ENCODE measurements at places on chromosomes 16 and 17.

DNA sequence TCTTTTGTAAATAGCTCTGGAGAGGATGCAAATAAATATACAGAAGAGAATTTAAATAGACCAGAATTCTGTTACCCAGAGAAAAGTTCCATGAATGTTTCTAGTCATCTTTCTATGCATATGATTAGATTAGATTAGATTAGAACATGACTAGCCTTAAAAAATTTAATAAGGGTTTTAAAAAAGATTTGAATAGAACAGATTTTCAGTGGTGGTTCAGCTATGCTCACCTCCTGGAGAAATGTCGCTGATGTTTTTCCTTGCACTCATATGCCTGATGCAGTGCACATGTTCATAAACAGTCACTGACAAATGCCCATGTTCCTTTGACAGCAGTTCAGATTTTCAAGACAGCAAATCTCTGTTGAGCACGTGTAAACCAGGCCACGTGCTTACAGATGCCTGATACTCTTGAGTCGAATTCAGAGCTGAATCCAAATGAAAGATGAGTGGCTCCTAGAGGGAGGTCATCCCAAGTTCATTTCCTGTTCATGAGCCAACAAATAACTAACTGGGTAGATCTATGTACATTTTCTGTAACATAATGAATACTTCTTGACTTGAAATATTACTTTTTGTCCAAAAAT lies 19.9 kb upstream of the RAB11FIP4 start:
- no peak for DNase-seq

DNA sequence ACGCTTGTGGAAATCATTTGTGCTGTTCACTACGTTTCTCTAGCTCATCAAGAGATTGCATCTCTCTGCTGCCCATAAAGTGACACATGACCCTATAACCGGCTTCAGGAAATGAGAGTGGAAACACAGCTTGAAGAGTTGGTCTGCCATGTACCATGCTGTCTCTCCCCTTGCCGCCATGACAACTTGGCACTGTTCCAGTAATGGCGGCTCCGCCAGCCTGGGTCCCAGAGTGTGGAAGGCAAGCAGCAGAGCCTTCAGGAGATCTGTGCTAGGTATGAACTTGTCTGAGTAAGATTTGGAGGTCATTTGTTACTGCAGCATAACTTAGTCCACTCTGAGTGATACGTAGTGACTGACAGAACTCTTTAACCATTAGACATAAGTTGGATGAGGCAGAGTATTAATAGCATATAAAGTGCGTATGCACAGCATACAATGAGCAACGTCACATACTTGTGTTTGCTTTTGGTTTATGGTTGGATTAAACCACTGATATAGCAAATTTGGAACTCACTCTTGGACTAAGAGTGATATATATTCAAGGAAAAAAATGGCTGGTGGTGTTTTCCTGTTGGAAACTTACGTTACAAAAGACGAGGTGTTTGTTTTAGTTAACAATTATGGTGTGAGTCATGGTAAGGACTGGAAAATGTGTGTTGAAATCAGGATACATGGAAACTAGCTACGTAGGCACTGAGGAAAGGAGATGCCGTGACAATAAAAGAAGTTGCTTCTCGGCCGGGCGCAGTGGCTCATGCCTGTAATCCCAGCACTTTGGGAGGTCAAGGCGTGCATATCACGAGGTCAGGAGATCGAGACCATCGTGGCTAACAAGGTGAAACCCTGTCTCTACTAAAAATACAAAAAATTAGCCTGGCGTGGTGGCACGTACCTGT lies 24.4 kb upstream of the PMP22 start:
- DNase-seq: no peak

DNA sequence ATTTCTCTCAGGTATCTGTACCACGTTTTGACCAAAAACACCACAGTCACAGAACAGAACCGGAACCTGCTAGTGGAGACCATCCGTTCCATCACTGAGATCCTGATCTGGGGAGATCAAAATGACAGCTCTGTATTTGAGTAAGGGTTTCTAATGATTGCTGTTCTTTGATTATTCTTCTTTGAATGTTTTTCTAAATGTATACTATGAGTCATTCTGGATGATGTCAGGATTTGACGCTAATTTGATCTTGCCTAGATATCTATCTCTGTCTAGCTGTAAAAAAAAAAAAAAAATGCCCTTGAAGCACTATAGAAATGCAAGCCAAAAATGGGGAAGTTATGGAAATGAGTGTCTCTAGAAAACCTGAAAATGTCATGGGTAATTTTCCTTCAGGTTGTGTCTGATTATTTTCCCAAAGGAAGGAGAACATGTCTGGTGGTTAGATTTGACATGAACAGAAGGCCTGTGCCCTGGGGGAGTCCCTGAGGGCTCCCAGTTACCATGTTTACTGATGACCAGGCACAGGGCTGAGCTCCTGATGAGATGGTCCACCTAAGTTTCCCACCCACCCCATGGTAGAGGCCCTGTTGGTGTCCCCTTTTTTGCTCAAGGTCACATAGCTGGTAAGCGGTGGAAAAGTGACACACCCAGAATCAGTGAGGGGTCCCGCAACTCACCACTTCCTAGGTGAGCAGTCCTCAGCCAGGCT lies 13.6 kb downstream of the CLEC16A start:
- no peak for DNase-seq

- DNase-seq: no peak
Measured at GRCh38 chr17:21212826-21213637, 929 bp downstream of the TMEM11 start.

DNA sequence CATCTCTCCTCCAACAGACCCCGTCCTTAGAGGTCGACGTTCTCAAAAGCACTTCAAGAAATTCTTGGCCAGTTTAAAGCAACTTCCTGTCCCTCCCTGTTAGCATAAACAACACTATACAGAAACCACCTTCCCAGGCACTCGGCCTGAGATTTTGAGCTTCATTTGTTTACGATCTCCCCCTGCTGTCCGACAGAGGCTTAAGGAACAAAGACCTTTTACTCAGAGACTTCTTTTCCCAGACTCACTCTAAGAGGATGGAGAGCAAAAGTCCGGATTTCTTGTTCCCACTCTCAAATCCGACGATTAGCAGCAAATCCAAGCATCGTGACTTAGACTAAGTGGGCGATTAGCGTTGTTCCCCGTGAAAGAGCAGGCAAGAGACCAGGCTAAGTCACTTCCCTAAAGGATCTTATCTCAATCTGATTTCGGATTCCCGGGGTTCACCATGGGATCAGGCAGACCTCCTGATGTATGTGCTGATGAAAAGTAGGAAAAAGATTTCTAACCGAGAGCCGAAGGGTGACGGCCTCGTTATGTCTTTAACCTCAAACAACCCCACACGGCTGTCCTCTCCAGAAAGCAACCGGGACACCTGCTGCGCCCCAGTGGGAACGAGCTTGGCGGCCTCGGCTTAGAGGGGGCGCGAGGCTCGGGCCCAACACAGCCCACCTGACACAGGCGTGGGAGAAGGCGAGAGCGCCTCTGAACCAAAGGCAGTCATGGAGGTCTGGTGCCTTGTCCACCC lies 598 bp downstream of the INPP5K start:
- no peak for DNase-seq

DNA sequence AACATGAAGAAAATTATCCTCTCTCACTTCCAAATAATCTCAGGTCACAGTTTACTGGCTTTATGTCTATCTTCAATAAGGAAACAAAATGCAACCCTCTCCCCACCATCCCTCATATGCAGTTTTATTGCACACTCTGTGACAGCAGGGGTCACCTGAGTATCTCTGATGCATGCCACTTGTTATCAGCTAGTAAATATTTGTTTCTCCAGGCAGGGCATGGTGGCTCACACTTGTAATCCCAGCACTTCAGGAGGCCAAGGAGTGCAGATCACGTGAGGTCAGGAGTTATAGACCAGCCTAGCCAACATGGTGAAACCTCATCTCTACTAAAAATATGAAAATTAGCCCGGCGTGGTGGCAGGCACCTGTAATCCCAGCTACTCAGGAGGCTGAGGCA lies 61.1 kb downstream of the ADAMTS18 start:
- no peak for DNase-seq

GRCh38 chr16:29857133-29857760 lies 5.8 kb downstream of the CDIPT start:
- DNase-seq: no peak

- no peak for DNase-seq
Measured at GRCh38 chr16:82033683-82034300, 1.3 kb upstream of the HSD17B2 start.

- DNase-seq: peak; percentile 47
Measured at GRCh38 chr16:21158208-21159110, at the start of gene LDAF1. Gene LDAF1 (plus strand): TSS chr16:21158674. CDS start chr16:21161183, 2,509 bp downstream.

- no peak for DNase-seq
Measured at GRCh38 chr16:68310437-68310773, 341 bp downstream of the SLC7A6OS start.

GRCh38 chr16:66490774-66491715 lies 58.9 kb downstream of the TK2 start:
- DNase-seq: peak; percentile 37

DNA sequence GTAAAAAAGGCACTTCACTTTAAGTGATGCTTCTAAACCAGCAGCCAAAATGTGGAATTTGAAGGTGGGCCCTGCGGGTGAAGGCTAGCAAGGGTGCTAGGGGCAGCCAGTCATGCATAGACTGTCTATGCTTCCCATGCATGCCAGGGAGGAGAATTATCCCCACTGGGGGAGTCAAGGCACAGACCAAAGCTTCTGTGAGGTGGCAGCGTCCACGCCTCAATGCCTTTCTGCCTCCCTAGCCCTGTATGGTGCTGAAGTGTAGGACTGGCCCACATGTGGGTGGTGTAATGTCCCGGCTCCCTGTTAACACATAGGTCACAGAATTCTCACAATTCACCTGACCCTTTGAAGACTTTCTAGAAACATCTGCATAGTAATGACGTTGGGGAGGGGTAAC lies 1.9 kb downstream of the HS3ST2 start:
- DNase-seq: no peak

DNA sequence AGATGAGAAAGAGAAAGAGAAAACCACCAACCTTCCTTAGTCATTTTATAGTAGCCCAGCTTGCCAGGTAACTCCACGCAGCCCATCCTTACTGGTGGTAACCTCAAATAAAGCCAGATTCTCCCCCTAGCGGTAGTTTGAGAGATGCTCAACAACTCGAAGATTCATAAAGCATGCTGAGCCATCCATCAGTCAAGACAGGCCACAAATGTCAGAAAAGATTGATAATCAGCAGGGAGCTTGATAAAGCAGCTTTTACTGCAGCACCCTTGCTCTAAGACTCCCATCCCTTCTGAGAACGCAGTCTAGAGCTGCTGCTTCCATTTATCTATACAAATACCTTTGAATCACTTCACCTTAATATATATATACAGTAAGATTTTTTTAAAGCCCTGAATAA lies 451.5 kb upstream of the HSBP1 start:
- peak; percentile 4 for DNase-seq

DNA sequence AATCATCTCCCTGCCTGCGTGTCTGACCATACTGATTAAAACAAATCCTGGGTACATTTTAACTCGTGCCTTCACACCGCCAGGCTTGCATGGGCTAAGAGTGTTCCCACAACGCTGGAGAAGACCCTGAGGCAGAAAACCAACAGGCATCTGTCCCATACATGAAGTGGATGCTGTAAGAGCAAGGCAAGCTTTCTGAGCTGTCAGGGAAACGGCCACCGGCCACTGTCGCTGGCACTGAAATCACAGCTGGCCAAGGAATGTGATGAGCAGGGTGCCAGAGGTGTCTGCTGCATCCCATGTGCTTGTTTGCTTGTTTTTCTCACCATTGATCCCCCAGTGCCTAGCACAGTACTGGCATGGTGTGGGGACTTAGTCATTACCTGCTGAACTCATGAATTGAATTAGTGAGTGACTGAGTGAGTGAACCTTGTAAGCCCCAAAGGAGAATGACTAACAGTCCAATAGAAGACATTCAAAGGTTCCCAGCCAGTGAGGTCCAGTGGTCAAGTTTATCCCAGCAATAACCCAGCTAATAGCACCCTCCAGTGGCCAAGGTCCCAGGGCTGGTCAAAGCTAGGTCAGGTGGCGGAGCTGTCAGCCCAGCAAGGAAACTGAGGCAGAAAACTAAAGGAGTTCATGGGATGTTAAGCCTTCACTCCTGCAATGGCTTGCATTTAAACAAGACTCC lies 92.7 kb upstream of the CDH5 start:
- no peak for DNase-seq

GRCh38 chr17:4514206-4514605 lies 15.5 kb downstream of the SPNS2 start:
- no peak for DNase-seq

- DNase-seq: no peak
Measured at GRCh38 chr16:55949518-55949917, 74.3 kb upstream of the CES5A start.
